Inflammatory macrophage treated with lipopolysaccharide for 4 hours (primary cell): ENCODE measurements at places on chromosomes 5 and 9.

GRCh38 chr9:77403239-77403638, 225.9 kb downstream of the VPS13A start:
- no peak for DNase-seq

DNA sequence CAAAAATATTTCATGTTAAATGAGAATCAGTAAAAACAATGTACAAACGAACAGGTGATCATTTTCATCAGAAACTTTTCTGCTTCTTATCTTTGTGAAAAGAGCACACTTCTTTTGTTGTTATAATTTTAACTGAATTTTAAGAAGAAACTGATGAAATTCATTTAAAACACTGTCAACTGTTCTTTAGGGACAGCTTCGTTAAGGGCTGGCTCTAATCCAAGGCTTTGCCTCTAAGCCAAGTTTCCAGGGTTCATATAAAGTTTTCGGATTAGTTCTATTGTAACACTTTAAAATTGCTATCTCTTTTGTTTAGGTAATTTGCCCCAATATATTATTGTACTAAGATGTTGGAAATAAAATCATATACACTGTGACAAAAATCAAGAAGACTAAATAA, 559.2 kb downstream of the TUSC1 start:
- no peak for DNase-seq

- no peak for DNase-seq
These were observed 37.1 kb upstream of the LHX2 start for GRCh38 chr9:123974471-123974870.

GRCh38 chr9:136122425-136123383, 4.0 kb upstream of the TMEM250 start:
- peak; percentile 67 for DNase-seq

DNA sequence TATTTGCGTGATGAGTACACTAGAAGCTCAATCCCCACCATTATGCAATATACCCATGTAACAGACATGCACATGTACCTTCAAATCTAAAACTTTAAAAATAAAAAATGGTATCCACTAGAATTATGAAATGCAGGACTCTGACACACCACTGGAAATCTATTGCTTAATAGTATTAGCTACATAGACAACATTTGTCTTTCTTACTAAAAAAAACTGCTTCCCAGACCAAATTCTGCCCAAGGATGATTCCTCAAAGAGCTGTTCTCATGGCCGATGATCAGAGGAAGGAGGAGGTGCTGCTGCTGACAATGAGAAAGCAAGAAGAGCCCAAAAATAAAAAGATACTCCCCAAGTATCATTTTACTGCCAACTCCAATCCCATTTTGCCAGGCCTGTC, 67.2 kb downstream of the TTC39B start:
- peak; percentile 20 for DNase-seq

- DNase-seq = peak; percentile 21
These were observed 6.7 kb downstream of the NRARP start for GRCh38 chr9:137295238-137295811.

GRCh38 chr9:13508086-13508485, 228.6 kb upstream of the MPDZ start:
- DNase-seq = no peak

GRCh38 chr5:122902263-122902662, 56.9 kb downstream of the SNX24 start:
- no peak for DNase-seq

DNA sequence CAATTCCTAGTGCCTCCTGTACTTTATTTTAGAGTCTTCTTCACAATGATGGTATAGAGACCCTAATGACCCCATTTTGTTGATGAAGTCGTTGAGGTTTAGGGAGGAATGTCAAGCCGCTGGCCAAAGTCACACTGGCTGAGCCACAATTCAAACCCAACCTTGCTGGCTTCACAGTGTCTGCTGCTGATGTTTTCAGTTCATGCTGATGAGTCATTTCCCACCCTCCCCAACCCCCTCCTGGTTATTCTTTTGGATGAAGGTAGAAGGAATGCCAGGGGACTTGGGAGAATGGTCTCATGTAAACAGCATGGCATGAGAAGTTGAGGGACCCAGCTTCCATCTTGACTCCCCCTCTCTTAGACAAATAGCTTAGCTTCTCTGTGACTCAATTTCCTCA, 68.6 kb downstream of the TMEM252 start:
- no peak for DNase-seq

- no peak for DNase-seq
These were observed 7.4 kb downstream of the SLC4A9 start for GRCh38 chr5:140367256-140368013.

- no peak for DNase-seq
These were observed 536 bp upstream of the COMMD10 start for GRCh38 chr5:116084287-116084691.

GRCh38 chr5:172424111-172424490, 30.2 kb downstream of the SH3PXD2B start:
- no peak for DNase-seq

GRCh38 chr9:129849901-129850300, 14.6 kb downstream of the USP20 start:
- no peak for DNase-seq

DNA sequence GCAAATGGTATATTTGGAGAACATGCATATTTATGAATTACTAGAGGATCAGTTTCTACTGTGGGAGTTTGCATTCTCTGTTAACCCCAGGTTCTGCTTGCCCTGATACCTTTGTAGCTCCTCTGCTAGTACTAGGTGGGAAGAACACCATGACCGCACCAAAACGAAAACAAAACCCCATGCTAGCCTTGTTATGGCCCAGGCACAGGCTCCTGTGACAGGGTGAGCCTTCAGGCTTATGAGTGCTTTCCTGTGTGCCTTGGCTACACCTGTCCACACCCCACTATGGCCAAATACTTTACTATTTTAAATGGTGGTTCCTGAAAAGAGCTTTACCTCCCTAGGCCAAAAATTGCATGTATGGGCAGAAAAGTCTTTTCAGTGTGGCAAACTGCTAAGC, 94.8 kb downstream of the PPIC start:
- DNase-seq = no peak

- DNase-seq = no peak
These were observed 1303.5 kb downstream of the EFNA5 start for GRCh38 chr5:106367281-106367680.

DNA sequence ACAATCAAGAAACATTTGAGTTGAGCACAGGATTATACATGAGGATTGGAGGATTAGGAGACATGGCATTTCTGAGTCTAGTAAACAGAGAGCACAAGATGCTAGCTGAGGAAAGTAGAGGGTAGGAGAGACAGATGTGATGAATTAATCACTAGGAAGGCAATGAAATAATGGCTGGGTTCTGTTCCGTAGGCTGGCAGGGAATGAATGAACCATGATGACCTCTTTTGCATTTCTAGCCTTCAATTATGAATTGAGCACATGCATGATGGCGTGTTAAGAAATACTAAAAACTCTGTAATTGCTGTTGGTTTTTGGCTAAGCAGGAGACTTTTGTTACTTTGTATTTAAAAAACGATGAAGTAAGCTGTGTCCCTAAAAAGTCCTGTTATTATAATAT, 420.0 kb upstream of the TLE4 start:
- DNase-seq = no peak

DNA sequence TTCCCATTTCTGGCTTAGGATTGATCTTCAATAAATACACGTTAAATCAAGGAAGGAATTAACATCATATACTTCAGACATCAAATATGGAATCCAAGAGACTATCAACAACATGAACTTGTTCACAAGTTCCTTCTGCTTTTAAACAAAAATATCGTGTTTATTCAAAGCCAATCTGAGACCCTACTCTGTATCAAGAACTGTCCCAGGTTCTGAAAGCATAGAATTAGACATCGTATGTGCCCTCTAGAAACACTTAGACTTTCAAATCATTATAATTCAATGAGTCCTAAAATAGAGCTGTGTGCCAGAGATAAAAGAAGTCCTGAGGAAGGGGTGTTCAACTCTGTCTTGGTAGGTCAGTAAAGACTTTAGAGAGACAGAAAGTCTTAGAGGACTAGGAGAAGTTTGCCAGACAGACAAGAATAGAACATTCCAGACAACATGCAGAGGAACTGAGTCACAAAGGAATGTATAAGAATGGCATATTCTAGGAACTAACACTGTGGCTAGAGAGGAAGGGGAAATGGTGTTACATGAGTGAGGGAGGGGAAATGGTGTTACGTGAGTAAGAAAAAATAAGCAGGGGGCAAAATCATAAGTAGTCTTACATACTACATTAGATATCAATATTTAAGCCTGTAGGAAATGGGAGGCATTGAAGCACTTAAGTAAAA, 2.9 kb downstream of the TPD52L3 start:
- DNase-seq = no peak

DNA sequence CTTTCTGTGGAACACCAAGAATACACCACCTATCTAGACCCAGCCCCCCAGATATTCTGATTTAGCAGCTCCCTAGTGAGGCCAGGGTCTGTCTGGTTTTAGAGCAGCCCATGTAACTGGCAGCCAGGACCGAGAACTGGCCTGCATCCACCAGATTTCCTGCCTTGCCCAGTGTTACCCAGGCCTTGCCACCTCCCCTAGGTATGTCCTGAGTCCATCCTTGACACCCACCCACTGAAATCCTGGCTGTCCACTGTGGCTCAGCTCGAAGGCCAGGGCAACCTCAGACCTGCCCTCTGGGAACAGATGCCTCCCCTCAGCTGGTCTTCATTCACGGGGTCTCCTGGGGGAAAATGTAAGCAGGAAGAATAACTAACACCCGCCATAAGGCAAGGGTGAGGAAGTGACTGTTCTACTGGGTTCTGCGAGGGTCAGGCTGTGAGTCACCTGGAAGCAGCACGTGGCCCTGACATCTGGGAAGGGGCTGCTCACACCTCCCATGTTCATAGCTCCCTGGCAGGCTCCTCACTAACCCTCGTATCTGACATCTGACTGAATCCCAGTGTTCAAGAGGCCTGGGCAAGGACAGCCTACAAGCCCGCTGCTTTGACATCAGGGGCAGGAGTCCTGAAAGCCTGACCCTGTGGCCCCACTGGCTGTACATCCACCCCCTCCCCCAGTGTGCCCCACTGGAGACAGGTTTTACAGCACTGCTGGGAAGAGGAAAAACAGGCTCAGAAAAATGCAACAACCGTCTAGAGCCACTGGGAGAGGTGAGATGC, 72.7 kb downstream of the SEMA4D start:
- DNase-seq = peak; percentile 38

DNA sequence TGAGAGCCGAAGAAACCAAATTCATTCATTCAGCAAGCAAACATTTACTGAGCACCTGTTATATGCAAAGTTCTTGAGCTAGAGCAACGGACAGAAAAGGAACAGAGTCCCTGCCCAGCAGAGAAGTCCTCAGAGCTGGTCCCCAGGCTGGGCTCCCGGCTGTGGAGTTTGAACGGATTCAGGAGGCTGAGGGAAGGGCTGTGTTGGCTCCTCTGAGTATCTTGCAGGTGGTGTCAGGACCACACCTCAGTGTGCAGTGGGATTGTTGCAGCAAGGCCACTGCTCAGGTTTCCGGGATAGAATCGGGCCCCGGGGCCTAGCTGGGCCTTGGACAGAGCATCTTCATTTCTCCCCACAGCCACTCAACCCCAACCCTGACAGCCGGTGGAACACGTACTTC, 5.1 kb downstream of the TBC1D13 start:
- no peak for DNase-seq

- DNase-seq = no peak
These were observed 36.4 kb downstream of the ADAMTS12 start for GRCh38 chr5:33855396-33855795.

GRCh38 chr9:133996531-133997520, 4.7 kb upstream of the VAV2 start:
- DNase-seq = peak; percentile 12

GRCh38 chr5:36536616-36537005, 69.8 kb upstream of the SLC1A3 start:
- DNase-seq = no peak

DNA sequence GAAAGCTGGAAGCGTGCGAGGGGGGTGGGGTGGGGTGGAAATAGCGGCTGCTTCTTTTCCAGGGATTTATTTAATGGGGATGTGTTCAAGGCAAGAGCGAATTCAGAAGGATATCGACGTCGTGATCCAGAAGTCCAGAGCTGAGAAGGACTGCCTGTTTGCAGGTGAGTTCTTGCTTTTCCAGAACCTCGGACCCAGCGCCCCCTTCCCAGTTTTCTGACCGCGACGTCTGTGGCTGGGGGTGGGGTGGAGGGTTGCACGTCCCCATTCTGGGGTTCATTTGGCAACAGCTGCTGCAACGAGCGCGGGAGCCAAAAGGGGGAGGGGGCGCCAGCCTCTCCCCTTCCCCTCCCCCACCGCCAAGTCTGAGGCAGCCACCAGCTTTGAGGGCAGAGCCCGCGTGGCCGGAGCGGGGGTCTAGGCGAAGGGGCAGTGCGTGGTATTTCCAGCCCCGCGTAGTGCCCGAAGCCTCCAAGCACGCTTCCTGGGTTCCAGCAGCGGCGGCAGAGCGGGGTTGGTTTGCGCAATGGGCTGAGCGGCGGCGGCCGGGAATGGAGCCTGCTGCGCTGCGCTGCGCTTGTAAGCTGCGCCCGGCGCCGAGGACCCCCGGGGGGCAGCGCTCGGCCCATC, 701 bp downstream of the PARP8 start:
- DNase-seq = peak; percentile 66

DNA sequence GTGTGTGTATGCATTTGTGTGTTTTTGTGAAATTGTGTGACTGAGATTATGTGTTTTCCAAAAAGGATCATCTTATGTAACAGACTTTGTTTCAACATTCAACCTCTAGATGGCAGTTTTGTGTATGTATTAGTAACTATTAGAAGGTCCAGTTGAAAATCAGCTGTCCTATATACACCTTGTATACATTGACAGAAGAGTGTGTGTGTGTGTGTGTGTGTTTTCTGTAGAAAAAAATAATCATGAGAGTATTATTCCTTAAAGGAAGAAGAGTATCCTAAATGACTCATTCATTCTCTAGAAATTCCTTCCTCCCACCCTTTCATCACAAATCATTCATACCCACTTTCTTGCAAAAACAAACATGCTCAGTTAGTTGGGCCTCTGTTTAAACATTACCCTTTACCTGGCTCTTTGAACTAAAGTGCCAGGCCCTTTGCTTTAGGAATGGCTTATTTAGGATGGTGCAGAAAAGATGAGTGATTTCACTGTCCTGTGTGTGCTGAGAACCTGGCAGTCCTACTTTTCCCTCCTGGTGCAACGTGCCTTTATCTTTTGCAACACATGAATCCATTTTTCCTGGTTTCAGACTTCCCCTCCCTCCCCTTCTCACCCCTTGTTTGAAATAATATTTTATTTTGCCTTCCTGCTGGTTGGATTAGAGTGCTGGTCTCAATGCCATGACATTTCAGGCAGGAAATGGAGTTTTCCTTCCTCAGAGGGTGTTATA, 152.2 kb downstream of the ARHGAP26 start:
- DNase-seq = peak; percentile 80

DNA sequence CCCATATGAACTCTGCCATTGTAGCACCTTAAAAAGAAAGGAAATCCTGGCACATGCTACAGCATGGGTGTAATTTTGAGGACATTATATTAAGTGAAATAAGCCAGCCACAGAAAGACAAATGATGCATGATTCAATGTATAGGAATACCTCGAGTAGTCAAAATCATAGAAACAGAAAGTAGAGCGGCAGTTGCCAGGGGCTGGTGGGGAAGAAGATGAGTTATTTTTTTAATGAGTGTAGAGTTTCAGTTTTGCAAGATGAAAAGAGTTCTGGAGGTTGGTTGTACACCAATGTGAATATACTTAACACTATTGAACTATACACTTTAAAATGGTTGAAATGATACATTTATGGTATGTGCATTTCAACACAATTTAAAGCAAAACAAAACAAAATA, 133.0 kb downstream of the ZDHHC21 start:
- DNase-seq = no peak
